C1 segment of cervical spinal cord (tissue), 14 donors: ENCODE measurements at places on chromosomes 1 and 21.

- no peak for DNase-seq
Observed at GRCh38 chr1:7375781-7376660, 395.1 kb upstream of the VAMP3 start.

- DNase-seq: no peak
Observed at GRCh38 chr1:223713546-223714420, 1.4 kb downstream of the CAPN2 start.

- DNase-seq: no peak
Observed at GRCh38 chr1:40708750-40709099, 17.2 kb downstream of the NFYC start.

DNA sequence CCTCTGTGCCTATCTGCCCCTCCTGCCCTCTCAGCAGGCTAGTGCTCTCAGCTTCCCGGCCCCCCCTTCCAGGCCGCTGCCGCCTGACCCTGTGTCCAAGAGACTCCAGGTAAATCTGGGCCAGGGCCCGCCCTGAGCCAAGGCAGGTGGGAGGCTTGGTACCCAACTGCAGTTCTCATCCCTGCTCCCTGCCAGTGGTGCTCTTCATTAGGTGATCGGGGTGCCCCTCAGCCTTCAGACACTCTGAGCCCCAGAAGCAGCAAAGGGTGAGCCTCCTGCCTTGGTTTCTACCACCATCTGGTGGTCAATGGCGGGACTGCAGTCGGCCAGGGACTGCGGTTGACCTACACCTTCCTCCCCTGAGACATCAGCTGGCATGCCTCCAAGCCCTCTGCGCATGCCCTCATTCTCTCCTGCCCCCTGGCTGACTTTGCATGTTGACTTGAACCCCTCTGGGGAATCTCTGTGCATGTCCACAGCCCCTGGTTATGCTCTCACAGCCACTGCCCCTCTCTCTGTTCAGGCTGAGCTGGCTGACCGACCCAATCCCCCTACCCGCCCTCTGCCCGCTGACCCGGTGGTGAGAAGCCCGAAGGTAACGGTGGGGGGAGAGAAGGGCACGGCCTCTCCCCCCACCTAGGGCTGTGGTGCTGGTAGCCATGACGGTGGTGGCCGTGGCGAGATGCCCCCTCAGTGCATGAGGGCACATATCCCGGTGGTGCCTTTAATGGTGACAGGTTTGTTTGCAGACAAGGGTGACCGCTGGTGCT is 2.0 kb upstream of the EFNA4 start:
- DNase-seq: peak; percentile 27

DNA sequence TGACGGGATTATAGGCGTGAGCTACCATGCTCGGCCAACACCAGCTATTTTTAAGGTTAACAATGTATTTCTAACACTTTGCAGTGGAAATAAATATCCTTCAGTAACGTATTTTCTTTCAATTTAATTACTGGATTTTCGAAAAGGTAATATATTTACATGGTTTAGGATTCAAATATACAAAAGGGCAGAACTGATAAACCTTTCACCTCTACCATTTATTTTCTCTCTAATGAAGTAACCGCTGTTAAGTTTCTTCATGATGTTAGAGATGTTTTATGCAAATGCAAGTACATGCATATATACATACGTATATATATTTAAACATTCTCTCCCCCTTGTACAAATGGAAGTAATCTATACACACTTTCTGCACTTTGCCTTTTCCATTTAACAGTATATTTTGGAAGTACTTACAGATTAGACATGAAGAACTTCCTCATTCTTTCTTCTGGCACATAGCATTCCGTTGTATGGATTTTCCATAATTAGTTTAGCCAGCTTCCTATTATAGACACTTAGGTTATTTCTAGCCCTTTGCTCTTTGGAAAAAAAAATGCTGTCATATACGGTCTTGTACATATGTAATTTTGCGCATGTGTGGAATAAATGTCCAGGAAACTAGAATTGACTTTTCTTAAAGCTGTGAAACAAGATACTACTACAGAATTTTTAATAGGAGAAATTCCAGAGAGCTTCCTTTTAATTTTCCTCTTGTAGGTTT is 14.9 kb upstream of the HJV start:
- no peak for DNase-seq

DNA sequence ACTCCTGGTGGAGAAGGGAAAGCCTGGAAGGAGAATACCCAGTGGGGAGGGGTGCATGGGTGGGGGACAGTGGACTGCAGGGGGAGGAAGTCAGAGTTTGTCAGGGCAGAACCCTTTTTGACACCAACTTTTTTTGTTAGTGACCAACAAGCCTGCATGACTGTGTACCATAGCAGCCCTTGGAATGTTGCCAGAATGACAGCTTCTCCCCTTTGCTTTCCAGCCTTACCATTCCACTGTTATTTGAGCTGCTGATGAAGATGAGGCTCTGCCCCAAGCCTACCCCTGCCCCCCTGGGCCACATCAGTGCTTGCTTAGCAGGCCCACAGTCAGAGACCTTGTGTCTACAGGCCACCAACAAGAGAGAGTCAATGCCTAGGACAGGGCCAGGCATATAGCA is 341.2 kb downstream of the HHAT start:
- DNase-seq: no peak

DNA sequence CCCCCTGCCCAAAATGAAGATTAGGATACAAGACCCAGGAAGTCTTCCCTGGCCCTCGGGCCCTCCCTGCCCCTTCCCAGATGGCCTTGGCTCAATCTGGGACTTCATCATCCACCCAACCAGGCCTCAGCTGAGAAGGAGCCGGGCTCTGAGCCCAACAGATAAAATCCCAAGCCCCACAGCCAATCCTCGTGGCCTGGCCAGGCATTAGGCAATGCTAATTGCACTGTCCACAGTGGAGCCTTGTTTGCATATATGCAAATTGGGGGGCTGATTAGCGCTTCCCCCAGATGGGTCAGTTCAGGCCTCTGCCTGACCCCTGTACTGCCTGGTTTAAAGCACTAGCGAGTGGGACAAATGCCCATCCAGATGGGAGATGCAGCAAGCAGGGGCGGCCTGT is 34.9 kb downstream of the IGSF21 start:
- no peak for DNase-seq

DNA sequence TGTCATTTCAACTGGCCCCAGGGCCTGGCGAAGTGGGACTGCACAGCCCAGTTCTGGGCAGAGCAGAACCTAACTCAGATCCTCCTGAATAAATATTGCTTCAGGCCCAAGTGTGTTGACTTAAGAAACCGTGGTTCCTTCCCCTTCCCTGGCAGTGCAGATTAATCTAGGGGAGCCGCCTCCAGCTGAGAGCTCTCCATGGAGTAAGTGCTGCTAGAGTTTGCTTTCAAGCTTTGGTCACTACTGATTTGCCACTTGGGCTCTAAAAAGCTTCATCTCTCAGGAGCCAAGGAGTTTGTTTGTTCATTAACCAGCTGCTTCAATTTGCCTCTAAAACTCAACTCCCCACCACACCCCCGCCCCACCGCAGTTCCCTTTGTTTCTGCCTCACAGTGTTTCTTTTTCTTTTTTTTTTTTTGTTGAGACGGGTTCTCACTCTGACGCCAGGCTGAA is 112.1 kb downstream of the DTL start:
- no peak for DNase-seq

GRCh38 chr21:40433538-40433937 is 413.4 kb downstream of the DSCAM start:
- no peak for DNase-seq

GRCh38 chr1:231519166-231519565 is 9.3 kb upstream of the TSNAX start:
- DNase-seq: no peak

DNA sequence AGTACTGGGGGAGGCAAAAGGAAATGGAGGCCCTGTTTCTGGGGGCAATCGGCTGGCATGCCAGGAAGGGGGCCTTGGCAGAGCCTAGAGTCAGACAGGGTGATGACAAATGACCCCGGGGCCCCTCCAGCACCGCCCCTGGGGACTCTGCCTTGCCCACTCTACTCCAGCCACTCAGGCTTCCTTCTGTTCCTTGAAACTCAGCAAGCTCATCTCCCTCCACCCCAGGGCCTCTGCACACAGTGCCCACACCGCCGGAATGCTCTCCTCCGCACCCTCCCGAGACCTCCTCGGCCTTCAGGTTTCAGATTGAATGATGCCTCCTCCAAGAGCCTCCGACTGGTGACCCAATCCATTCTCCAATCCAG is 122.5 kb upstream of the ZBTB40 start:
- no peak for DNase-seq

- DNase-seq: no peak
Observed at GRCh38 chr21:42509244-42509643, 4.4 kb upstream of the SLC37A1 start.

- no peak for DNase-seq
Observed at GRCh38 chr21:41636636-41637630, 129.0 kb upstream of the TMPRSS2 start.

- no peak for DNase-seq
Observed at GRCh38 chr1:1969505-1969900, 34.1 kb downstream of the CFAP74 start.

DNA sequence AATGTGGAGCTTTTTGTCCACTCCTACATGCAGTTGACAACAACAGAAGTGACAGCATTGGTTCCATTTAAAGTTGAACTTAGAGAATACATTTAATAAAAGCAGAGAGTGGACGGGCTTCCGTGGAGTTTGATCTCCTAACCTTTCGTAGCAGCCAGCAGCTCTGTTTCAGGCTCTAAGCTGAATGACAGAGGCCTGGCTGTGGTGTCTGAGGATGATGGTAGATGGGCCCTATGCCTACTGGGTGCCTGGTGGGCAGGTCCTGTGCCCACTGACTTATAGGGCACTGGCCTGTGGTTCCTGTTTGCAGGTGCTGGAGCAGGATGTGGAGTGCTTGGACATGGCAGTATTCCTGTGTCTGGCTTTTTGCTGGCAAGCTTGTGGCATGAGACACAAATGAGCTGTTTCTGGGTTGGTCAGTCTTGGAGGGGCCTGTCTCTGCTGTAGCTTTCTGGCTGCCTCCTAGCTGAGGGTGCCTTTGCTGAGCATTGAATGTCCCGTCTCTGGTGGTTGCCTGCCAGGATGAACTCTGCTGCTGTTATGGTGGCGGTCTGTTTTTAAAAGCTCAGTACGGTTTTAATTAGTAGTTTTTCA is 54.6 kb downstream of the PRDM2 start:
- no peak for DNase-seq

DNA sequence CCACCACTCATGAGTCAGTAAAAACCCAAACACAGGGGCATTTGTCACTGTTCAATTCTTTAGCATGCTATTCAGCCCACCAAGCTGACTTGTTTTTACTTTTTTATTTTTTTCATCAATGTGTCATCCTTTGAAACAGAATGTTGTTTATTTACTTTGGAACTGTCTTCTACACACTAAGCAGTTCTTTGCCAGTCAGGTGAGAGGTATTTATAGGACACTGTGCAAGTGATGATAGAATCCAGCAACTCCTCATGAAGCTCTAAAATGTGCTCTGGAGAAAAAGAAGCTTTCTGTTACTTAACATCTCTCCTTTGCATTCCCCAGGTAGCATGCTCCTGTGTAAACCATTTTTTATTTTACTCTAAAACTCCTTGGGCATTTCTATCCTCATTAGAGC is 582.0 kb upstream of the TMPRSS15 start:
- no peak for DNase-seq

DNA sequence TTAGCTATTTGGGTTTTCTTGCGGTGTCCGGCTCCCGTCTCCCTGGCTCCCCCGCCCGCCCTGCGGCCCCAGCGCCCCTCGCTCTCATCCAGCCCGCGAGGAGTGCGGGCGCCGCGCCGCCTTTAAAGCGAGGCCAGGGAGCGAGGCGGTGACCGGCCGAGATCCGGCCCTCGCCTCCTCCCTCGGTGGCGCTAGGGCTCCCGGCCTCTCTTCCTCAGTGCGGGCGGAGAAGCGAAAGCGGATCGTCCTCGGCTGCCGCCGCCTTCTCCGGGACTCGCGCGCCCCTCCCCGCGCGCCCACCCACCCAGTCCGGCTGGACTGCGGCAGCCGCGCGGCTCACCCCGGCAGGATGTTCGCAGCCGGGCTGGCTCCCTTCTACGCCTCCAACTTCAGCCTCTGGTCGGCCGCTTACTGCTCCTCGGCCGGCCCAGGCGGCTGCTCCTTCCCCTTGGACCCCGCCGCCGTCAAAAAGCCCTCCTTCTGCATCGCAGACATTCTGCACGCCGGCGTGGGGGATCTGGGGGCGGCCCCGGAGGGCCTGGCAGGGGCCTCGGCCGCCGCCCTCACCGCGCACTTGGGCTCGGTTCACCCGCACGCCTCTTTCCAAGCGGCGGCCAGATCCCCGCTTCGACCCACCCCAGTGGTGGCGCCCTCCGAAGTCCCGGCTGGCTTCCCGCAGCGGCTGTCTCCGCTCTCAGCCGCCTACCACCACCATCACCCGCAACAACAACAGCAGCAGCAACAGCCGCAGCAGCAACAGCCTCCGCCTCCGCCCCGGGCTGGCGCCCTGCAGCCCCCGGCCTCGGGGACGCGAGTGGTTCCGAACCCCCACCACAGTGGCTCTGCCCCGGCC is 492 bp downstream of the HLX start:
- no peak for DNase-seq

GRCh38 chr1:70961374-70961975 is 86.1 kb downstream of the PTGER3 start:
- no peak for DNase-seq

DNA sequence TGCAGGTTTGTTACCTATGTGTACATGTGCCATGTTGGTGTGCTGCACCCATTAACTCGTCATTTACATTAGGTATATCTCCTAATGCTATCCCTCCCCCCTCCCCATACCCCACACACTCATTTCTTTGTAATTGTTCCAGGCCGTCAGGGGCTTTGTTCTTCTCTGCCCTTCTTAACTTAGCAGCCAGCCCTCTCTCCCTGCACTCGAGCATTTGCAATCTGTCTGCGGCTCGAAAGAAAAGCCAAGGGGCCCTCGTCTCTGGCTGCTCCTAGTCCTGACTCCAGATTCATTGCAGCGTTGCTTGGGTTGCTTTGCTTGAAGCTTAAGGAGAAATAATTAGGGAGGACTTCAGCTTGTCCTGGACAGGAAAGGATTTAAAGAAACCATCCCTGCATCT is 85.7 kb downstream of the ATP1A1 start:
- no peak for DNase-seq

DNA sequence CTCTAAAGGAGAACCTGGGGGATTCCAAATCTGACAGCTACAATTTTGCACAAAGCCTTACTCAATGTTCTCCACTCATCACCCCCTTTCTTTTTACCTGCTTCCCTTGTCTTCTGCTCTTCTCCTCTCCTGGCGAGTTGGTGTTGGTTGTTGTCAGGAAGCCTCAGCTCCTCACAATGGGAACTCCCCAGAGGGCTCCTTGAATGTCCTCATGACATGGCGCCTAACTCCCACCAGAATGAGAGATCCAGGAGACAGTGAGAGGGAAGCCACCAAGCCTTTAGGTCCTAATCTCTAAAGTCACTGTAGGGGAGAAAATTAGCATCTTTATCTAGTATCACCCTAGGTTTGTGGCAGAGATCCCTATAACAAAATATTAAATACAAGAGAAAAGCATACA is 87.8 kb downstream of the SLC16A1 start:
- no peak for DNase-seq

DNA sequence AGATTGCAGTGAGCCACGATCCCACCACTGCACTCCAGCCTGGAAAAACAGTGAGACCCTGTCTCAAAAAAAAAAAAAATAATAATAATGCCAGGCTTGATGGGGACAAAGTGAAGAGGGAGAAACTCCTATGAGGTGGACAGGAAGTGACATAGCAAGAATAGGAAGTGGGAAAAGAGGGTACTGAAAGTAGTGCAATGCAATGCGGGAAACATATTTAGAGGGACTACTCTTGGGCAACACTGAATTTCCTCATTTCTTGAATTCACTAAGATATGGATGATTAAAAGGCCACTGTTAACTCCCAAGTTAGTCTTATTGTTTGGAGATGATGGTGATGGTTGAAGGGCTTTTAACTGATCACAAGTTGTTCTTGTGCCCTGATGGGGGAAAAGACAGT is 21.6 kb upstream of the KCNA2 start:
- no peak for DNase-seq

GRCh38 chr1:207670192-207670591 is 25.3 kb downstream of the CR1L start:
- no peak for DNase-seq
